Skeletal muscle cell (primary cell): ENCODE measurements at places on chromosomes 11 and 22.

- DNase-seq = no peak
Observed at GRCh38 chr11:46414466-46414796, 22.9 kb upstream of the CHRM4 start.

- DNase-seq = peak; percentile 61
Observed at GRCh38 chr22:38461414-38462081, 6.3 kb upstream of the KDELR3 start.

GRCh38 chr22:27237080-27237741 lies 564.3 kb downstream of the MN1 start:
- DNase-seq = no peak

DNA sequence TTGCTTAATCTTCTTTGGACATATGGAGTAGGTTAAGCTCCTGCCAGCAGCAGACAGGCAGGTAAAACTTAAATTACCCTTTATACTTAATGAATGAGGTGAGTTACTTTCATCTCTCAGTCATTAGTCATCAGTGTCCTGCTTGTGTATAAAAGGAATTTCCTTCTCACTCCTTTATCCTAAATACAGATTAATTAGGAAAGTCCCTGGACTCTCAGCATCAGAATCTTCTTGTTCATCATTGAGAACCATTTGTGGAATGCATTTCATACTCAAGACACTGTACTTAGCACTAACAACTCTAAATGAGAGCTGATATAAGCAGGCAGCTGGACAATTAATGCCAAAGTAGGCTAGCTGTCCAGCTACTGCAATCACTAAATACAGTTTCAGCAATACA lies 630.4 kb downstream of the METTL15 start:
- no peak for DNase-seq

DNA sequence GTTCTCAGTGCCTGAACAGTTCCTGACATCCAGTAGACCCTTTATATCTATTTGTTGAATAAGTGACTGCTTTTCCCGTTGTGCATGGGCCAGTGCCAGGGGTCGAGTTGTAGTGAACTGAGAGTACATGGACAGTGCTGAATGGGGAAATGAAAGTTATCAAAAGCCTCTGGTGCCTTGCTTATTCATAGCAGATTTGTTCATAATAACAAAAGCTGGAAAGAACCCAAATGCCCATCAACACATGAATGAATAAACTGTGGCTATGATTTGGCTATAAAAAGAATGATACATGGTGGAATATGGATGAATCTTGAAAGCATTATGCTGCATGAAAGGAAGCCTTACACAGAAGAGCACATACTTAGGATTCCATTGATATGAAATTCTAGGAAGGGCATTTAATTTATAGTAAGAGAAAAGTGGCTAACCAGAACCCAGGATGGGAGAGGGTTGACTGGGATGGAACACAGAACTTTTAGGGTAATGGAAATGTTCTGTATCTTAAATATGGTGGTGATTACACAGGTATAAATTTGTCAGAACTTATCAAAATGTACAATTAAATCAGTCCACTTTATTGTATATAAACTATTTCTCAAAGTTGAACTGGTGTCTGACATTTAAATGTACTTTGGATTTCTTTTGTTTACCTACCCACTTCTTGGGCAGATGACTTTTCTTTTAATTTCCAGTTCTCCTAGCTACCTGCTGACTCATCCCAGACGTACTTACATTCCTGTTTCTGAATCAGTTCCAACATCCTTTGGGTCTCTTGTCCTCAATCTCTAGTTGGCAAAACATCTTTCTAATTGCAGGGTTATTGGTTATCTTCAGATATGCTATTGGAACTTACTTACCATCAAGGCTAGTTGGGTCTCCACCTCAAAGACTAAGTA lies 42.8 kb downstream of the PACS1 start:
- peak; percentile 77 for DNase-seq

GRCh38 chr22:48548391-48548790 lies 1279.3 kb downstream of the BRD1 start:
- no peak for DNase-seq

- DNase-seq = no peak
Observed at GRCh38 chr11:65859812-65860277, 388 bp upstream of the MUS81 start.

DNA sequence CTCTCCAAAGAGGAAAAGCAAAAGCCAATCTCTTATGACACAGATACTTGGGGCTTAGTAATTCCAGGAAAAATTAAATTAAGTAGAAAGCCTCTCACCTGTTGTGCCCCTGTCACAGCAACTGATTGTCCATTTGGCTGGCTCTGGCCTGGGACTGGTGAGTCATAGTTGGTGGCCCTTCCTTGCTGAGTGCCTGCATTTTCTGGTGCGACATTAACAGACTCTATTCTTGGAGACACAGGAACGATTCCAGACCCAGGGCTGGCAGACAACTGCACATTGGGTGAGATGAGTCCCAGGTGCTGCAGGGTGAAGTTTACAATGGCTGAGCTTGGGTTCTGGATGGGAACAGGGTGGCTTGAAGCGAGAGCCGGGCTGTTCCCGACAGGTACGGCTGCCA lies 15.6 kb downstream of the E2F8 start:
- no peak for DNase-seq

DNA sequence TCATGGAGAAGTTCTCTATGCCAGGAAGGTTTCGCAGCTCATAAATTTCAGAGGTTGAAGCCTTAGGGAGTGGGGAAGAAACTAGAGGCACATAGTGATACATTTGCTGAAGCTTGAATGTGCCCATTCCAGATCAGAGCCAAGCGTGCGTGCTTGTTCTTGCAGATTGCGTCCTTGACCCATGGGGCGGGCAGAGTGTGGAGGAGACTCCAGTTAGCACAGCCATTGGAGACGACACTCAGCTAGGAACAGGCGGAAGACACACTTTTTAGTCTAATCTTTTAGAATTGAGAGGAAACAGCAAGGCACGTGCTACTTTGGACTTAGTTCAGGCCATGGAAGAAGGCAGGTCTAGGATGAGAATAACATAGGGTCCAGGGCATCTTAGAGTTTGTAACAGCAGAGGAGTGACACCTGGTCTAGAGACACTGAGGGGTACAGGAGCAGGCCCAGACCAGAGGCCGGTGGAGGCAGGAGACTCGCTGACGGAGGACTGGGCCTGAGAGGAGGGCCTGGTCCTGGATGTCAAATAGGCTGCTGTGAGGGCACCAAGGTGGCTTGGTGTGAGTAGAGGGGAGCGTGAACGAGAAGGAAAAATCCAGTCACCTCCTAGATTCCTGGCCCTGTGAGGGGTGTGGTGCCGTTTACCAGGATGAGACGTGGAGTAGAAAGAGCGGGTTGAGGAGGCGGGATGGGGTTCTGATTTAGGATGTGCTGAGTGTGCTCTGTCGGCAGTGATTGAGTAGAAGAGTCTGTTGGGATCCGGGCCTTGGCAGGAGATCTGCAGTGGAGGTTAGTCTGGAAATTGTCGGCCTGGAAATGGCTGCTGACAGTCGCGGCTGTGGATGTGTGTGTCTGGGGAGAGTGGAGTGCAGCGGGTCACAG lies 154.7 kb downstream of the TBC1D22A start:
- no peak for DNase-seq

GRCh38 chr22:44316393-44317122 lies 3.8 kb upstream of the SHISAL1 start:
- DNase-seq = no peak

GRCh38 chr11:1933416-1934334 lies 13.5 kb upstream of the MRPL23 start:
- DNase-seq = no peak

GRCh38 chr22:37377927-37378326 lies 49.4 kb downstream of the ELFN2 start:
- DNase-seq = no peak

DNA sequence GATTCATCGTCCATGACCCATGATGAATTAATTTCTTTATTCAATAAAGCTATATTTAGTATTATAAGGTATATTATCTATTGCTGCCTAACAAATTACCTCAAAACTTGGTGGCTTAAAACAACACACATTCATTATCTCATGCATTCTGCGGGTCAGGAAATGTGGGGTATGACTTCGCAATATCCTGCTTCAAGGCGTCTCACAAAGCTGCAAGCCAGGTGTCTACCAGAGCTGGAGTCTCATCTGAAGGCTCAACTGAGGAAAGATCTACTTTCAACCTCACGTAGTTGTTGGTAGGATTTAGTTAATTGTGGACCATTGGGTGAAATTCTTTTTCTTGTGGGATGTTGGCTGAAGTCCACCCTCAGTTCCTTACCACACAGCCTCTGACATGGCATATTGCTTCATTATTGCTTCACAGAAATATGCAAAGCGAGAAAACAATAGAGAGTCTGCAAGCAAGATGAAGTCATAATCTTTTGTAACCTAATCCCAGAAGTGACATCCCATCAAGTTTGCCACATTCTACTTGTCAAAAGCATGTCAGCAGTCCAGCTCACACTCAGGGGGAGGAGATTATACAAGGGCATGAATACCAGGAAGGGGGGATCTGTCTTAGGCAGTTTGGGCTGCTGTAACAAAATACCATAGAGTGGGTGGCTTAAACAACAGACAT lies 45.1 kb downstream of the KREMEN1 start:
- DNase-seq = peak; percentile 54

DNA sequence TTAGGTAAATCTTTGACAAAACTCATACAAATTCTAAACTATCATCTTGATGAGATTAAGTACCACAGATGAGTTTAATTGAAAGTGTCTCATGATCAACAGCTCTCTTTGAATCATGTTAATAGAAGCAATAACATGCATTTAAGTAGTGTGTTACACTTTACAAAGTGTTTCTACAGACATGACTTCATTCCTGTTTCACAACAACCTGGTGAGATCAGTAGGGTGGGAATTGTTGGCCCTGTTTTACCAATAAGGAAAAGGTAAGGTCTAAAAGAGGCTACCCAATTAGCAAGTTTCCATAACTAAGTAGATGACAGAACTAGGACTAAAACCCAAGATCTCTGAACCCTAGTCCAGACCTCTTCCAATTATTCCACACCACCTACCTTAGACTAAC lies 12.7 kb upstream of the PRSS23 start:
- DNase-seq = no peak

DNA sequence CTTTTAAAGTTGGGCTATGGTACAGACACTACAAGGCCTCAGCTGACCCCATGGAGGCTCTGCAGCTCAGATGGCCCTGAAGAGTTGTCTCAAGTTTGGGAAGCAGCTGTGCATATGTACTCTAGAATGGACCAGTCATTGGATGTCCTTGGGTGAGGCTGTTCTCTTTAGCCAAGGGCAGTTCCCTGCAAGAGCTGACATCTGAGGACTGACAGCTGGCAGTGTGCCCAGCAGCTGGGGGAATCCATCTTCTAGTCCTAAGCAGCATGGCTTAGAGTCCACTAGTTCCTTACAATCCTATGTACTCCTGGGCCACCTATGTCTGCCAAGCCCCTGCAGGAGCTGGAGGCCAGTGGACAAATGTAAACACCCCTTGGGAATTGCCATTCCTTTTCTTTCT lies 76.5 kb downstream of the C11orf91 start:
- DNase-seq = no peak

DNA sequence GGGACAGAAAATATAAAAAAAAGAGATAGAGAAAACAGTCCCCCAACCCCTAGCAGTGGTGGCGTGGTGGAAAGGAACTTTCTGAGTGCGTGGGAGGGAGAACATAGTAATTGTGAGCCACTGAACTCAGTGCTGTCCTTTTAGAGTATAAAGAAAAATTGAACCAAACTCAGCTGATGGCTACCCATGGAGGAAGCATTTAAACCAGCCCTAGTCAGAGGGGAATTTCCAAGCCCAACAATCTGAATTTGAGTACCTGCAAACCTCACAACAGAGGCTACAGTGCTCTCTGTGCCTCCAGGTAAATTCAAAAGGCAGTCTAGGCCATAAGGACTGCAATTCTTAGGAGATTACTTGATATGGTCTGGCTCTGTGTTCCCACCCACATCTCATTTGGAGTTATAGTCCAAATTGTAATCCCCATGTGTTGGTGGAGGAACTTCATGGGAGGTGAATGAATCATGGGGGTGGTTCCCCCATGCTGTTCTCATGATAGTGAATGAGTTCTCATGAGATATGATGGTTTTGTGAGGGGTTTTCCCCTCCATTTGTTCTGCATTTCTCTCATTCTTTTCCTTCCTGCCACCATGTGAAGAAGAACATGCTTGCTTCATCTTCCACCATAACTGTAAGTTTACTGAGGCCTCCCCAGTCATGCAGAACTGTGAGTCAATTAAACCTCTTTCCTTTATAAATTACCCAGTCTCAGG lies 687.8 kb downstream of the FAM181B start:
- DNase-seq = no peak

- DNase-seq = no peak
Observed at GRCh38 chr11:120096369-120097191, 41.3 kb downstream of the TRIM29 start.

DNA sequence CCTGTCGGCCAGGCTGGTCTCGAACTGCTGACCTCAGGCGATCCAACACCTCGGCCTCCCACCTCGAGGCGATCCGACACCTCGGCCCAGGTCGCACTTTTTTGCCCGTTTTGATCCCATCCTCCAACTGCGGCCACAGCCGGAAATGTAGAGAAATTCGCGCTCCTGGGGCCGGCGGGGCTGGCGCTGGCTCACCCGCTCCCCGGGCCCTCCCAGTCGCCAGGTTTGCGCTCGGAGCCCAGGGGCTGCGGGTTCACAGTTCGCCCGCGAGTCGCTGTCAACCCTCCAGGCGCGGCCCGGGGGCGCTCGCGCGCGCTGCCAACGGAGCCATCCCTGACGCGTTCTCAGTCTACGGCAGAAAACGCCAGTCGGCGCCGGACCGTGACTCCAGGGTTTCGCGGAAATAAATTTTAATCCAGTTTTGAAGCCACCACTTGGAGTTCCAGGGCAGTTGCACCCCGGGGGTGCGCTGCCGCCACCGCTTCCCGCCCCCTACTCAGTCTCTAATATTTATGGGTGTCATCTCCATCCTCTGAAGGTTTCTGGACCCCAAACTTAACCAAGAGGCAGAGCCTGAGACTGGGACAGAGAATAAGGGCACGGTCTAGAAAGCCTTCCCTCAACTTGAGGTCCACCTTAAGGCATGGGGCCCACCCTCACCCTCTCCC lies 1.5 kb upstream of the KLHDC7B start:
- DNase-seq = no peak

GRCh38 chr11:4636962-4637661 lies at the start of gene OR51D1:
Gene OR51D1 (plus strand): TSS chr11:4637477. CDS start chr11:4639791, 2,314 bp downstream.
- peak; percentile 17 for DNase-seq

- DNase-seq = no peak
Observed at GRCh38 chr11:3825473-3826154, 15.1 kb downstream of the RHOG start.

GRCh38 chr22:31631436-31631835 lies 30.6 kb downstream of the PISD start:
- no peak for DNase-seq

DNA sequence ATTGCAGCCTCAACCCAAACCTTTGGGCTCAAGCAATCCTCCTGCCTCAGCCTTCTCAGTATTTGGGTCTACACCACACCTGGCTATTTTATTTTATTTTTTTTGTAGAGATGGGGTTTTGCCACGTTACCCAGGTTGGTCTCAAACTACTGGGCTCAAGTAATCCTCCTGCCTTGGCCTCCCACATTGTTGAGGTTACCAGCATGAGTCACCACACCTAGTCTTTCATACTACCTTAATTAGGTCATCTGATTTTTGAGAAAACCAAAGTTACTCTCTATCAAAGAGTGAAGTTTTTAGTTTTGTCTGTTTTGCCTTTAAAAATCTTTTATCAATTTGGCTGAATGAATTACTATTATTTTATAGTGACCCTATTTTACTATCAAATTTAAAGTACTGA lies 335.6 kb upstream of the LRRC4C start:
- DNase-seq = no peak
